ENCODE measurements at places on chromosomes 2 and 18.

DNA sequence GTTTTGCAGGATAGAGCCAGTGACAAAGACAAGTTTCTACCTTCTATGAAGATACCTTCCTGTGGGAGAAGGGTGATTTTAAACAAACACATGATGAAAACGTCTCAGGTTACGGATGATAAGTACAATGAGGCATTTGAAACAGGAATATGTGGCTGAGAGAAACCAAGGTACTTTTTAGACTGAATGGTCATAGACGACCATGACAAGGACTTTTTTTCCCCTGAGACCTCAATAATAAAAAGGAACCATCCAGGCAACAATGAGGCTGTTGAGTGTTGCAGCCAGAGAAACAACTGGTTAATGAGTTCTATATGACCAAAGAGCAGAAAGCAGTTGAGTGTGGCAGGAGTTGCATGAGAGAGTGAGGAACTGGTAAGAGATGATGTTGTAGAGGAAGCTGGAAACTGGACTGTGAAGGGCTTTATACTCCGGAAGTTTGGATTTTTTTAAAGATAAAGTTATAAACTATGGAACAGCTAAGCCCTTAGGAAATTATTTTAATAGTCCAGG, 306.1 kb upstream of the CYRIA start:
- DNase-seq, result no peak

DNA sequence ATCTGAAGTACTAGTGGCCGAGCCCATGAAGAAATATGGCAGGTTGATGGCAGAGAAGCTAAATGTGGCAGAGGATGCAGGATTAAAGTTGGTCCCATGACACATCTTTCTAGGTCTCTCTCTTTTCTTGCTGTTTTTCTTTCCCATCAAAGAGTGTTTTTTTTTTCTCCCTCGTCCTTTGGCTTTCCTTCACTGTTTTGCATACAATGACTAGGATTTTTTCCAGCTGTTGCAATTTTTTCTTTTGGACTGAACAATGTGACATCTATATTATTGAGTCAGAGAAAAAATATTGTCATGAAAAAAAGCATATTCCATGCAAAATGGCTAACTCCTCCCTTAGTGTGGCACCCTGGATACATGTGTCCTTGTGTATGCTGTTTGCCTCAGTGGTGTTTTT, 939.5 kb upstream of the FANCL start:
- DNase-seq, result no peak

- no peak for DNase-seq
Measured at GRCh38 chr2:65691816-65692215, 259.4 kb upstream of the SPRED2 start.

DNA sequence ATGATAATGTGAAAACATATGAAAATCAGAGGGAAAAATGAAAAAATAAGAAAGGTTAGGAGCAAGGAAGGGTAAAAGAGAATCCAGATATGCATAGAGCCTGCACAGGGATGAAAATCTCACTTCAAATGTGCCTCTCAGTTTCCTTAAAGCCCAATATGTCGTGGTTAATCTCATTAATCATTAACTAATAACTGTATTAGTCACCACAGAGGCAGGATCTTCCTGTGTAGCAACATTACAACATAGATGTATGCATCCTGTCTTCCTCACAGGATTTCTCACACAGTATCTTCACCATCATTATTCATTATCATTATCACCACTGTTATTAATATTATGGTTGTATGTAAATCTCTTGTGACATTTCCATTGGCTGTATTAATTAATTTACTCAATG, 361.2 kb upstream of the SOX11 start:
- DNase-seq, result no peak

DNA sequence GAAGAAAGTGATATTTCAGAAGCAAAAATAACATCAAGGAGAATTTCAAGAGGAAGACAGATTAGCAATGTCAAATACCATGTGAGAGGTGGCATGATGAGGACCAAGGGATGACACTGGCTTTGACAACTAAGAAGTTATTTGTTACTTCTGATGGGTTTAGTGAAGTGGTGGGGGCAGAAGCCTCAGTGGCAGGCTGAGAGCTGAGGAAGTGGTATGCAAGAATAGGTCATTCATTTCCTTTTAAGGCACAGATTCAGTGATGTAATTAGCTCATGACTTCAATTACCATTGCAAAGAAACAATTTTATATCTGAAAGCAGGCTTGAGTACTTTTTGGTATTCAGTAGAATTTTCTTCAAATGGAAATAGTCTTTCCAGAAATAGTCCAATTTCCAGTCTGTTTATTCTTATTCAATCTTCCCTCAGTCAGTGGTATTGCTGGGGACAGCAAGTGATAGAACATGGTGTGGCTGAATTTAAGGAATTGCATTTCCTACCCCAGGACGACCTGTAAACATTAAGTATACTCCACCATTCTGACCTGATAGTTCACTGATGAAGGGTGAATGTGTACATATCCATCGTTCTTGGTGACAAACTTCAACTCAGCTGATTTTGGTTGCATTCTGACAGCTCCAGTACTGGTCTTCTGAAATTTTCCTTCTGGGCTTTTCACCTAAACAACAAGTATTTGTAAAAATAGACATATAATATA, 28.2 kb downstream of the GEMIN6 start:
- no peak for DNase-seq

DNA sequence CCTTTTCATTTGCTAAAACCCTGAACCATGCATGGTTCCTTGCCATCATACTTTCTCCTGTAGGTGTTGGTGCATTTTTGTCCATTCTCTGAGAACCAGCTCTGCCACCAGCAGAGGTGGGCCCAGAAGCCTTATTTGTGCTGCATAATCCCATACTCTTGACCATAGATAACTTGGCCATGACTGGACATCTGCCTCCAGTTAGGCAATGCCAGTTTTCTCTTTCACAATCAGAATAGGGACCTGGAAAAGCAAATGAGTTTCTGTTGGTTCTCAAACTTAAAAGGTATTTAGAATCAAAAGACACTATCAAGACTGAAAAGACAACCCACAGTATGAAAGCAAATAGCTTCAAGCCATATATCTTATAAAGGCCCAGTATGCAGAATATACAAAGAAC, 167.3 kb downstream of the MAIP1 start:
- DNase-seq, result no peak

- DNase-seq, result no peak
Measured at GRCh38 chr2:48979691-48980090, 174.6 kb downstream of the FSHR start.

- no peak for DNase-seq
Measured at GRCh38 chr2:108428286-108429009, 20.6 kb upstream of the GCC2 start.

- DNase-seq, result no peak
Measured at GRCh38 chr18:77207540-77207939, 42.1 kb upstream of the GALR1 start.

DNA sequence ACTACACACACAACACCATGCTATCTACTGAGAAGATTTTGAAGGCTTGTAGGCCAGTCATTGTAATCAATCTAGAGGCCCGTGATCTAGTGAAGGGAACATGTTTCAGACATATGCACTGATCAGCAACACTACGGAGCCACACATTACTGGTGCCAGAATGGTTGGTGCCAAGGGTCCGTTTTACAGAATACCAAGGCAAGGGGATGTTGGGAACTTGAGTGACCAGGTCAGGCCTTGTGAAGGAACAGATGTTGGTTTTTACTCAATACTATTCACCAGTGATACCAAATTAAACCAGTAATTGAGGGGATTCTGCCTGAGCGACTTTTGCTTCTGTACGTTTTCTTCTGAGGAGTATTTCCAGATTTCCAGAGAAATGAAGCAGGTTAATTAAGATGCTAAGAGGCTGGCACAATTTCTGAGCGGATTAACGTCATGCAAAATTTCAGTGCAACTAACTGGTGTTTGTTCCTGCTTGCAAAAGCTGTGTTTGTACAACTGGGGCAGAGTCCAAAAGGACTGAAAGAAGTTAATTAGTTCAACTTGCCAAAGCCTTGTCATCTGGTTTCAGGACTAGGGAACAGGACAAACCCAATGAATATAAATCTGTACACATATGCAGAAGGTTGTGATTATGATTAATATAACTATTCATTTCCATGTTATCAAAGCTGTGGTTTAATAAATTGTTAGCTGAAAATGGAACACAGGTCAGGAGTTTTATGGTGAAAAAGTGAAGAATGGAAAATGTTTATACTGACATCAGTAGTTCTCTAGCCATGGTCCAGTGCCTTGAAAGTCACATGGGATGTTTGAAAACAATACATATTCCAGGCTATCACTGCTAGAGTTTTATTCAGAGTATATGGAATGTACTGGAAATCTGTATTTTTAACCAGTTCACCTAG, 432.1 kb upstream of the DCC start:
- DNase-seq, result no peak

DNA sequence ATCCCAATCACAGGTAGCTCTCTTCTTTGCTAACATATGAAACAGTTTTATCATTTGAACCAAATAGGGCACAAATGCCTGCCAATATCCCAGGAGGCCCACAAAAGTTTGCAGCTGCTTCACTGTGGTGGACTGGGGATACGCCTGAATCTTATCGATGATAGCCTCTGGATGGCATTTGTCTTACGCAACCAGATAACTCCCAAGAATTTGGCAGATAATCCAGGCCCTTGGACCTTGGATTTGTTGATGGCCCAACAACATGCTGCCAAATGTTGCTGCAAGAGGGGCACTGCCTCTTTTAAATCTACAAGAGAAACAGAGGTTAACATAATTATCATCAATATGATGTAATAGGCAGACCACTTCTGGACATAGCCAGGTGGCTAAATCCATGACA, 587.1 kb upstream of the LRRTM4 start:
- DNase-seq, result no peak

DNA sequence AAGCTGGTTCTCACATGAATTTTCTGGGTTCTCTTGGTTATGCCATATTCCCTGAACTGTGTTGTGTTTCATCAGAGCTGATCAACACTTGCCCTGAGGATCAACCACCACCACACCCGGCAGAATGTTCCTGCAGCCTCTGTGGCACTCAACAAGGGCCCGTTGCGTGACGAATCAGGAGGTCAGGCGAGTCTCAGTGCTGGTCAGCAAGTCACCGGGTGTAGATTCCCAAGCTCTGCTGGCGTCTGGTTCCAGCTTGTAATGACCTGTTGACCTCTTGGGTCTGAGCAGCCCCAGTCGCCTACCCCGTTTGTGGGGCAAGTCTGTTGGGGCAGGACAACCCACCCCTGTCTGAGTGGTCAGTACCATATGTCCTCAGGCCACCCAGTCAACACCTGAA, 46.0 kb downstream of the ADCY3 start:
- peak; percentile 91 for DNase-seq

GRCh38 chr2:60470340-60470739, 83.1 kb downstream of the BCL11A start:
- no peak for DNase-seq
